Stimulated activated CD4-positive, alpha-beta T cell treated with anti-CD3 and anti-CD28 coated beads, Interleukin-4, amount 100 ng/mL, for 4 hours (primary cell): ENCODE measurements at places on chromosomes 4 and X.

- no peak for DNase-seq
Observed at GRCh38 chr4:182699795-182700194, 217.4 kb downstream of the DCTD start.

- no peak for DNase-seq
Observed at GRCh38 chr4:40844261-40844660, 94.5 kb downstream of the NSUN7 start.

GRCh38 chr4:47010912-47011446, 17.6 kb upstream of the GABRA4 start:
- no peak for DNase-seq

- DNase-seq = no peak
Observed at GRCh38 chrX:154540897-154541535, 5.6 kb downstream of the G6PD start.

DNA sequence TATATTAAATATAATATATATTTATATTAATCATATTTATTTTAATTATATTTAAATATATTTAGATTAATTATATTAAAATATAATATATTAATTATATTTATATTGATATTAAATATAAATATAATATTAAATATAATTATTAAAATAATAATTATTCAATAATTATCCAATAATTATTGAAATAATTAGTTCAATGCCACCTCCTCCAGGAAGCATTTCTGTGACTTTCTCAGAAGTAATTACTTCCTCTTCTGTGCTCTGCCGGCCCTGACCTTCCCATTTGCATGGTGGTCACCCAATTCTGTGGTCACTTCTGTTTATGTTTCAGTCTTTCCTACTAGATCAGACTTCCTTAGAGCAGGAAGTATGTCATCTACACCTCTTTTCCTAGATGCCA, 45.8 kb downstream of the EVC2 start:
- DNase-seq = no peak

GRCh38 chr4:2159931-2160330, 82.0 kb downstream of the HAUS3 start:
- DNase-seq = no peak

- no peak for DNase-seq
Observed at GRCh38 chrX:151081016-151081415, 95.4 kb upstream of the GPR50 start.

- no peak for DNase-seq
Observed at GRCh38 chr4:6453688-6453990, 18.8 kb downstream of the PPP2R2C start.

DNA sequence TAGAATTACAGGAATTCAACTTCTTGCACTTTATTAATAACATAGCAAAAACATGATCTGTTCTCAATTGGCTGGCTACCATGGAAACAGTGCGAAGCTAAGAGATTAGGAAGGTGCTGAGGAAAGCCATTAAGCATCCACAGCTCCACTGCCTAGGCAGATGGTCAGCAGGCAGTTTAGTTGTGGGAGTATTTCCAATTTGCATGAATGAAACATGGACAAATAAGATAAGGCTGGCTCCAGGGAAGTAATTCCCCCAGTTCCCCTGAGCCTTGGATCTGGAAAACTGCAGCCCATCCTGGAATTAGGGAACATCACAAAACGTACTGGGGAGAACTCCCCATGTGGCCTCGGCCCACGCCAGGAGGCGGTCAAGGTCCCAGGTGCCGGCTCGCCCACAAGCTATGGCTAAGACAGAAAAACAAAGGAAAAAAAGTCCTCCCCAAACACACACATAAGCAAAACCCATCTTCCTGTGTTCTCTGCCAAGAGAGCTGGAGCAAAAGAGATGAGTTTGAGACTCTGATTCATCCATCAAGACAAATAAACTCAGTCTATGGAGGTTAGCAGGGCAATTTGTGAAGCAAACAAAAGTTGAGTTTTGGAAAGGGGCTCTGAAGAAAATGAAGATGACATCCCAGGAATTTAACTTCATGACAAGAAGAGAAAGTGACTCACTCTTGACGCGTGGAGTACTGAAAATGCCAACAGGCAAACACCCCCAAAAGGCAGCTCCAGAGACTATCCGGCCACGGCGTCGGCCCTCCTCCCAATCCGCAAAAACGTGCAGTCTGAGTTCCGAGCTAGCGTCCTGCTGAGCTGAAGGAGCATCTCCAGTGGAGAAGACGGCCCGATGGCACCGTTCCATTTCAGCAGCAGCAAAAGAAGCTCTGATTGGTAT, 45.1 kb downstream of the IGFBP7 start:
- no peak for DNase-seq

- no peak for DNase-seq
Observed at GRCh38 chrX:111731351-111731750, 50.4 kb downstream of the ALG13 start.

DNA sequence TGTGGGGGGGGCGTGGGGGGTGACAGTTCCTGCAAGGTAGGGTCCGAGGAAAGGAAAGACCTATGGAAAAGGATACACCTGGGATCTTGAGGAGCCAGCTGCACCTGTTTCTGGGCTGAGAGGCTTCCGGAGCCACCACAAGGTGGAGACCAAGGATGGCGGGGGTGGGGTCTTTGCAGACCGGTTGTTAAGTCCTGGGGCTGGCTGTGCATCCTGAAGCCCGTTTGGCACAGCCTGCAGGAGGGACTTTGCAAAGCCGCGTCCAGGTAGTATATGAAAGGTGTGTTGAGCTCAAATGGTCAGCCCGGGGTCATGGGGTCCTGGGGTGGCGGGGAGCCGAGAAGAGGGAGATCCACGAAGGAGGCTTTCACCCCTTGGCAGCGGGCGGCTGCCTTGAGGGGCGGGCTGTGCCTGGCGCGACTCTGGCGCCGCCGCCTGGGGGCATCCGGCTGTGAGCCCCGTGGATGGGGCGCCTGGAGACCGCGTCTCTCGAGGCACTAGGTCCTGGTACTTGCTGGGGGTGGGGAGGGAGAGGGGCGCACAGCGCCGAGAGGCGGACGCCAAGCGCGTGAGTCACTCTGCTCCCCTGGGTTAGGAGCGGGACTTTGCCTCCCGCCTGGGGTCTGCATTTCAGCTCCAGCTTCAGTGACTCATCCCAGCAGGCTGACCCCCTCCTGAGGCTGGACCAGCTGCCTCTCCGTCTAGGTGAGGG, 58.2 kb upstream of the DYNLT3 start:
- DNase-seq = peak; percentile 0

- DNase-seq = no peak
Observed at GRCh38 chr4:148021686-148022085, 289.8 kb downstream of the ARHGAP10 start.

- DNase-seq = no peak
Observed at GRCh38 chr4:137116144-137116543, 416.1 kb downstream of the PCDH18 start.

GRCh38 chr4:176387571-176387970, 67.8 kb downstream of the SPCS3 start:
- DNase-seq = no peak

DNA sequence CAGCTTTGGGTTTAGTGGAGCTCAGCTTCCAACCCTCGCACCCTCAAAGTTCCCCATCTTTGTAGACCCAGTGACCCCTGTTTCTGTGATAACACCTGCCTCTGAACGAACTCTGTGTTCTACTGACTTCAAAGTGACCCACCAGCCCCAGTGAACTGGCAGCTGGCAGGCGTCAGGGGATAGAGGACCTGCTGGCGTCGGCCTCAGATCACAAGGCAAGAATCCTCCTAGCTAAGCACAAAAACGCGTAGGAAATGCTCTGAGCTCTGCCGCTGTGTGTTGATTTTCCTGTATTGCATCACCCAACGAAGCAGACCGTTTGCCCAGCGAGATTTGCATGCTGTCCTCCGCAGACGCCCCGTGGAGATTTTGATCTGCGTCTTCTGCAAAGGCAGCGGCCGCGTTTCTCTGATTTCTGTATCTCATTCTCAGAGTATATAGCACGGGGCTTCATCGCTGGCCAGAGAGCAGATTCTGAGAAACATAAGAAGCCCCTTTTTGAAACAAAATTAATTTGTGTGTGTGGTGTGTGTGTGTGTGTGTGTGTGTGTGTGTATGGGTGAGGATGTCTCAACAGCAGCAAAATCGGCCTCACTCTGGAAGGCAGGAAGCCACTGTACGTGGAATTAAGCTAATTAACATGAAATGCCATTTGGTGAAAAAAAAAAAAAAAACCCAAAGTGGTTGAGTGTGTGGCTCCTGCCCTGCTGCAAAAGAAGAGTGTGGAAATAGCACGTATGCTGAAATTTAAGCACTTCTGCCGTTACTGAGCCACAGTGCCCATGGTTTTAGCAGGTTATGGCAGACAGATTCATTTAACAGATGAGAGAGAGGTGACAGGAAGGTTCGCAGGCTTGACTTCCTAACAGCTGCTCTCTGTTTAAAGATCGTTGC, 29.2 kb upstream of the ASMTL start:
- DNase-seq = peak; percentile 78

DNA sequence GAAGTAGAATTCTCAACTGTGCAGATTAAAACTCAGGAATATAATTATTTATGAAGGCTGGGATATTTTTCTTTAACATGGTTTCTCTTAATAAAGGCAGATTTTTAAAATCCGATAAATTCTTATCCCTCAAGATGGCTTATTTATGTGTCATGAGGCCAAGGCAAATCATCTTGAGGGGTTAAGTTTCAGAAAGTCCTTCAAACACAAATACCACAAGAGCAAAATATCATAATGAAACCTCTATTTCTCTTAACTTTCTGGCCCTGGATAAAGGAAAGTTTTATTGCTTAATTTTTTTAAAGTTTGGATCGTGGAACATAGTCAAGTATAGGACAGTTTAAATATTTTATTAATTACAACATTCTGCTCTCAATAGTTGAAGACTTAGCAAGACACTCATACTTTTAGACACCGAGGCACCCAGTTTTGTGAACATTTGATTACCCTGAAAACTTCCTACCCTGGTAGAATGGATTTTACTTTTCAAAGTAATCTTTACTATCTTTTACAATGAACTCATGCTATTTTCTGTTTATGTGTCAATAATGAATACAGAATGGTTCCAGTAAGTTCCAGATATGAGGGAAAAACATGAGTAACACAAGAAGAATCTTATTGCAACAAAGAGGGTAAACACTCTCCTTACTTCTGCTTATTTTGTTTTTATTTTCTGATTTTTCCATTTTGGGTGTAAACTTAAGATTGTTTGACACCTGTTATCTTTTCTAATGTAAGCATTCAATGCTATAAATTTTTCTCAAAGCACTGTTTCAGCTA, 200.7 kb upstream of the IL15 start:
- no peak for DNase-seq

DNA sequence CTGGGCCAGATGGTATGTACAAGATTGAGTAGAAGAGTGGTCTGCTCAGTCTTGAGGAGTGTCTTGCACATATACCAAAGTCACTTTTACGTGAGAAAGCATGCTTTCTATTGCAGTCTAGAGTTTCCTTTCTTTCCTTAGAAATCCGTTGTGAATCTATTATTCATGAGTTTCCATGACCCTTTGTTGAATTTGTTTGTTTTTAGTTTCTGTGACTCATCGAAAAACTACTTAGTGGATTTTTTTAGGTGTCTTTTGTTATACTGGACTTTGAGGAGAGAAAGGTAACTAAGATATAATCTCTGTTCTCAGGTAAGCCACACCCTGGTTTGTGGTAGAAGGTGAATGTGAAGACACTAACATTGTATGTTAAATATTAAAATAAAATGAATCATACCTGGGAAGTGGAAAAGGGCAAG, 23.0 kb downstream of the GALNT7 start:
- no peak for DNase-seq

- DNase-seq = no peak
Observed at GRCh38 chrX:17861489-17862011, 452 bp upstream of the RAI2 start.

- no peak for DNase-seq
Observed at GRCh38 chr4:101010987-101011386, 336.3 kb downstream of the PPP3CA start.

DNA sequence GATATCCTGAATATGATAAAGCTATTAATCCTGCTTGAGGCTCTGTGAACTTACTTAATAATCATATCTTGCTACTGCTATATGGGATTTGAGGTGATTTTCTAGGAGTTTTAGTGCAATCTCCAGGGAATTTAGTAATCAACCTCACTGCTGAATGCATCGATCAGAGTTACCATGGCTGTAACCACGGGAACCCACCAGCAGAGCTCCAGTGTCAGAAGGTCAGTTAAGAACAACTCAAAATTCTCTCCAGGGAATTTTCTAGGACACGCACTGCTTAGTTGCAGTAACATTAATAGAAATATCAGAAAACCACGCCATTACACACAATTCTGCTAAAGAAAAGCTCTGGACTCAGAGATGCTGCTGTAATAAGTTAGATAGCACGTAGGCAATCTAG, 1477.2 kb upstream of the TENM3 start:
- DNase-seq = no peak

DNA sequence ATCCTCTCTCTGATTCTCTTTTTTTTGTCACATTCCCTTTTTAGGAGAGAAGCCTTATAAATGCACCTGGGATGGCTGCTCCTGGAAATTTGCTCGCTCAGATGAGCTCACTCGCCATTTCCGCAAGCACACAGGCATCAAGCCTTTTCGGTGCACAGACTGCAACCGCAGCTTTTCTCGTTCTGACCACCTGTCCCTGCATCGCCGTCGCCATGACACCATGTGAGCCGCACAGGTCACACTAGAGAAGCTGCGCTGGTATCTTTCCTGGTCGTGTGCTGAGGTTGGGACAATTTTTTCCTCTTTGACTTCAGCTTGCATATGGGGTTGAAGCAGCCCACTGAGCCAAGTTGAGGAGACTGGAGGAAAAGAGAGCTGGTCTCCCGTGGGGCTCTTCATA, 52.1 kb downstream of the KLF8 start:
- no peak for DNase-seq

DNA sequence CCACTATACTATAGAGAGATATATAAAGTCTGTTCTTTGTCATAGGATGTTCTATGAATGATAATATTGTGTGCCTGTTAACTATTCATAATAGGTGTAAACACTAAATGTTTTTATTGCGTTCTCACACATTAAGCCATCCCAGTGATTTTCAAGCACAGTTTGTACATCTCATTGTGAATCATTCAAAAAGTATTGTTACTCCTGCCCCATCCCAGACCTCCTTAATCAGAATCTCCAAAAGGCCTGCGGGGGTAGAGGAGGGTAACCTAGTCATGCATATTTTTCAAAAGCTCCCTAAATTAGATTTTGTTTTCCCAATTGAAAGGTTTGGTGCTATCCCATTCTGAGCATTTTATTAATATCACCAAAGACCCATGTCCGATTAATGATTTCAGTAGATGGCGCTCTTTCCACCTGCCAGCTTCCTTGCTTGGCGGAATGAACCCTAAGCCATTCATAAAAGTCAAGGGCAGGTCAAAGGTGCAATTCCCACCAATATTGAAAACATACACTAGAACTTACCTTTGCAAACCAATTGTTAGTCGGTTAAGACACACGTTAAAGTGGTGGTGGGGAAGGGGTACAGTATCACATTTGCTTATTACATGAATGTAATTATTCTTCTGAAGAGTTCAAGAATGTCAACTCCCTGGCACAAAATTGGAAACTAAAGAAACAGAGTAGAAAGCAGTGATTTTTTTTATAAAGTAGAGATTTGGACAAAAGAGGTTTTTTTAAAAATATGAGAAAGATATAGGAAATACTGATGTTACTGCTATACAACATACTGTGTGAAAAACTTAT, 5.8 kb upstream of the TET2 start:
- DNase-seq = peak; percentile 43
